AG04449 (cell line): ENCODE measurements at places on chromosomes 1 and 21.
A peak's percentile ranks its signal among the peaks of the same experiment; 100 is the strongest.

DNA sequence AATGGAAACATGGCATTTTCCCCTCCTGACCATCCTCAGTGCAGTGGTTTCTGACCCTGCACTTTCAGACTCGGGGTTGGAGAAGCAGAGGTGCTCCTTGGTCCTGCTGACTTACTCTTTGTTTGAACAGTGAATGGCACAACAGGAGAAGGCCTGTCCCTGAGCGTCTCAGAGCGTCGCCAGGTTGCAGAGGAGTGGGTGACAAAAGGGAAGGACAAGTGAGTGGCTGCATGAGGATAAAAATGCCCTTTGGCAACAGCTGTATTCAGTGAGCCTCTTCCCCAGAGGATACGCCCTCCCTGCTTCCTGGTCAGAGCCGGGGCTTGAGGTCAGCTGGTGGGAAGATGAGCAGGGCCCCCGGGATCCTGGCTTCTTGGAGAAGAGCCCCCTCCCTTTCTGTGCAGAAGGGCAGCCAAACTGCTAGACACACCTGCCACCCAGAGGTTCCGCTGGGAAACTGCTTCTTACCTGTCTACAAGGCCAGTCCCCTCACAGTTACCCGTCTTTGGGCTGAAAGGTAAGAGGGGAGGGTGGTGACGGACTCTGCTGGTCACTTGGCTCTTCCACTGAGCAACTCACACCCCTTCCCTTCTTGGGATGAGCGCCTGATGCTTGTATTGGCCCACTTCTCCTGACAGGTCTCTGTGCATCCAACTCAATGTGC, 16.6 kb downstream of the NPL start:
- no peak for DNase-seq

DNA sequence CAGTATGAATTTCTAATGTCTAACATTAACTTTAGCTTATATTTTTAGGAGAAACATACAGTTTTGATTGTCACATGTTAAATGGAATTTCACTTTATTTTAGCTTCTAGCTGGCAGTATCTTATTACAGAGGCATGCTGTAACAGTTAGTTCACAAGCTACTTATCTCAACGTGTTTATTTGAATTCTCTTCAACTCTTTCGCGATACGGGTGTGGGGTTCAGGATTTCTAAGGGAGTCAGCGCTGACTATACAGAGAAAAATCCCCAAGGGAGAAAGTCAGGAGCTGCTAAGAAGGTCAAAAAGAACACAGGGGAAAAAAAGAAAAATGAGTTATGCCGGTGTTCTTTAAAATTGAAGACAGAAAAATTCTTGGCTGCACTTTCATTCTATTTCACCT, 296.2 kb downstream of the VAV3 start:
- no peak for DNase-seq

GRCh38 chr1:58446368-58446767, 100.2 kb downstream of the OMA1 start:
- no peak for DNase-seq

DNA sequence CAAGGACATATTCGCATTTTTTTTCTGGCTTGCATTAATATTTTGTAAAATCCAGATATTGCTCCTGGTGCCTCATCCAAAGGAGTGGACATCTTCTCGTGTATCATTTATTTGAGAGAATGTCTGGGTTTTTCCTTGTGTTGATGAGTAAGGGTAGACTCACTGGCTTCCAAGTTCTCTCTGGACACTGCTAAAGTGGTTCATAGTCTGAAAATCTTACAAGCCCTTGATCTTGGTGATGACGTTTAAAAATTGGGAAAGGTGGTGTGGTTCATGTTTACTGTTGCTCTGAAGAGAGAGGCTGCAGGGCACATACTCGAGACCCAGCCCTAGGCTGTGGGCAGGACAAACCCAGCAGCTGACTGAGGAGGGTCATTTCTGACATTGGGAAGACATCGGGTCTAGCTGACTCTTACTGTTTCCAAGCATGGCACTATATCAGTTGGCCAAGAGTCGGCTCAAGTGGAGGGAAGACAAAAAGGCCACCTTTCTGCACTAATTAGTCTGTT, 296.2 kb downstream of the LMX1A start:
- no peak for DNase-seq

DNA sequence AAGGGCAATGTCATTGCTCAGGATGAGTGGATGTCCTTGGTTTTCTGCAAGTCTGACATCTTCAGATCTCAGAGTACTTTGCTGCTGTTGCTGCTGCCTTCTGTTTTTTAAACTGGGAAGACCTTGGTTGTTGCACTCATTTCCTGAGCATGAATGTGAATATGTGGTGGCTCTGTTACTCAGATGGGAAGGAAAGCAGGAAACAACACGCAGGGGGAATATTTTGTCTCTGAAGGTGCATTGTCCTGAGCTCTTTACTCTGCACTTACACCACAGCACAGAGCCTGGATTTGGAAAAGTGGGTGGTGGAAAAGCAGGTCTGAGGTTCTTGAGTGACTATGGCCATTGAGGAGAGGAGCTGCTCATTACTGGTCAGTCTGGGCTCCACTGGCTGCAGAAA, 36.3 kb downstream of the PTGFRN start:
- no peak for DNase-seq

- DNase-seq = peak; percentile 91
Observed at GRCh38 chr1:62621907-62622306, 24.6 kb downstream of the ANGPTL3 start.

- DNase-seq = no peak
Observed at GRCh38 chr1:118485757-118486156, 300.7 kb upstream of the SPAG17 start.

- DNase-seq = no peak
Observed at GRCh38 chr1:2604156-2604843, 17.7 kb downstream of the PRXL2B start.

GRCh38 chr1:110897681-110898080, 24.7 kb downstream of the CD53 start:
- DNase-seq = no peak

GRCh38 chr1:93585059-93585966, 96.3 kb downstream of the BCAR3 start:
- no peak for DNase-seq

GRCh38 chr1:230832476-230832875, 35.8 kb downstream of the C1orf198 start:
- DNase-seq = no peak

DNA sequence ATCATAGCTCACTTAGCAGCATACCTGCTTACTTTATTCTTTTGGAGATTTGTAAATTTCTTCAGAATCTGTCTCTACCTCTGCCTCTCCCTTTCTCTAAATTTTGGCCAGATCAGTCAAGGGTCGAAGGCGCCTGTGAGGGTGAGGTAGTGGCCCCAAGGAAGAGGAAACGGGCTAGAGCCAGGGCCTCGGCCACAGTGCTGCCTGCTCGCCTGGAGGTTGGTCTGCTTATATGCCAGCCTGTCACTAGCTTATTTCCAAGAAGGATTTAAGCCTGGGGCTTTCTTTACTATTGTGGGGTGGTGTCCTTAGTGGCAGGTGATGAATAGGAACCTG, 19.6 kb downstream of the PEX14 start:
- DNase-seq = no peak

- DNase-seq = no peak
Observed at GRCh38 chr1:48309564-48310082, 87.1 kb downstream of the SLC5A9 start.

GRCh38 chr1:28104866-28105467, 16.6 kb upstream of the EYA3 start:
- no peak for DNase-seq

DNA sequence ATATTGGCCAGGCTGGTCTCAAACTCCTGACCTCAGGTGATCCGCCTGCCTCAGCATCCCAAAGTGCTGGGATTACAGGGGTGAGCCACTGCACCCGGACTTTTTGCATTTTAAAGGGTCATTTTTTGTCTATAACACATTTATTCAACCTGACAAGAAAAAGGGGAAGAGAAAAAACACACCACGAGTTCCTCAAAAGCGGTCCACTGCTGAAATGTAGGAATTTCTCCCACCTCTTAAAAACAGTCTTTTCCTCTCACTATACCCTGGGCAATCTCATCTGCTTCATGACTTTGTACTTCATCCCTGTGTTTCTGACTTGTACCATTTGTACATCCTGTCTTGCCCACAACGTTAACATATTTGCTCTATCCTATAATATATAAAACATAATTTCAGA, 413.3 kb upstream of the PTBP2 start:
- DNase-seq = no peak

GRCh38 chr1:100785470-100786052, 66.0 kb downstream of the VCAM1 start:
- DNase-seq = no peak

DNA sequence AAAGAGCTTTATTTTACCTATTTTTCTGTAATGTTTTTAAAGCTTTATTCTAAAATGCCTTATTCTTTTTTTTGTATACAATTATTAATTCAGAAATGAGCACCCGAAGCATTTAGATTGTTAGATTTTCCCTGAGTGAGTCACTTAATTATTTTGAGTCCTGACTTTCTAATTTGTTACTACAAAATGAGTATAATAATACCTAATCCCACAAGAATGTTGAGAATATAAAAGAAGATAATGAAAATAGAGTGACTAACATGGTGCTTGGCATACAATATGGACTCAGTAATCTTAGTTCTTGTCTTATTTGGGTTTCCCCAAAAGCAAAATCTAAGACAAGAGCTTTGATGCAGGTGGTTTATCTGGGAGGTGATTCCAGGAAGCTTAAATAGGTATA, 142.2 kb downstream of the LHX8 start:
- no peak for DNase-seq

GRCh38 chr21:15401331-15401730, 328.5 kb upstream of the USP25 start:
- DNase-seq = no peak

DNA sequence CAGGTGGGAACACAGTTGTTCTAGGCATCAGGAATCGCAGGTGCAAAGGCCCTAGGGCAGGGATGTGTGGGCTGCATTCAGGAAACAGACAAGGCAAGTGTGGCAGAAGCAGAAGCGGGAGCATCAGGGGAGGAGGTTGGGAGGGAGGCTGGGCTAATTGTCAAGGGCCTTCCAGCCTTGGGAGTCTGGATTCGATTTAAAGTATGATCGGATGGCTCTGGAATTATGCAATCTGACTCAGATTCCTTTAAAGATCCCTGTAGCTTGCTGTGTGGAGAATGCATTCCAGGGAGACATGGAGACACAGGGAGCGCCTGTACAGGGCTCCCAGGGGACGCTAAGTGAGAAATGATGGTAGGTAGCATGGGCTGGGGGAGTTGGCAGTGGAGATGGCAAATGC, 86.5 kb downstream of the LACTBL1 start:
- peak; percentile 72 for DNase-seq

GRCh38 chr21:44653123-44653522, 1.3 kb downstream of the KRTAP12-4 start:
- DNase-seq = no peak

DNA sequence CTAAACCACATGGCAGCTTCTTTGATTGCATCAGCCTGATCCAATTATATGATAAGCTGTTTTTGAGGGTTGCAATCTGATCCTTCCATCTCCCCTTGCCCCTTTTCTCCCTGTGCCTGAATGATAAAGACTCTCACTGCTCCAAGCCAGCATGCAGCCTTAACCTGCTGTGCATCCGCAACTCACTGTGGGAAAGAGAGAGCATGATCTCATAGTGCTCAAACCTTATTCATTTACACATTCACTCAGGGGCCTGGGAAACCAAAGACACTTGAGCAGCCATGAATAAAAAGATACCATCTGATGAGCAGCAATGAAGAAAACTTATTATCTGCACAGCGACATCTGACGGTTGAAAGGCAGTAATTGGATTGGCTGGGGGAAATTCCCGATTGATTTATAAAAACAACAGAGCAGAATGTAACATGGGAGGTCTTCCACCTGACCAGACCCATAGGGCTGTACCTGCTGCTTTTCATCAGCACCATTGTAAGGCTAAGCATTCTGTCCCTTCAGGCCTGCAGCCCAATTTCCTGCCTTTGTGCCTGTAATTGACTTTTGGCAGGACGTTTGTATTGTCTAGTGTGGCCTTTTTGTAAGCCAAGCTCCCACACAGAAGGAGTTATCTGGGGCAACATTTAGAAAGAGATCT, 62.5 kb downstream of the KIAA0040 start:
- DNase-seq = no peak

DNA sequence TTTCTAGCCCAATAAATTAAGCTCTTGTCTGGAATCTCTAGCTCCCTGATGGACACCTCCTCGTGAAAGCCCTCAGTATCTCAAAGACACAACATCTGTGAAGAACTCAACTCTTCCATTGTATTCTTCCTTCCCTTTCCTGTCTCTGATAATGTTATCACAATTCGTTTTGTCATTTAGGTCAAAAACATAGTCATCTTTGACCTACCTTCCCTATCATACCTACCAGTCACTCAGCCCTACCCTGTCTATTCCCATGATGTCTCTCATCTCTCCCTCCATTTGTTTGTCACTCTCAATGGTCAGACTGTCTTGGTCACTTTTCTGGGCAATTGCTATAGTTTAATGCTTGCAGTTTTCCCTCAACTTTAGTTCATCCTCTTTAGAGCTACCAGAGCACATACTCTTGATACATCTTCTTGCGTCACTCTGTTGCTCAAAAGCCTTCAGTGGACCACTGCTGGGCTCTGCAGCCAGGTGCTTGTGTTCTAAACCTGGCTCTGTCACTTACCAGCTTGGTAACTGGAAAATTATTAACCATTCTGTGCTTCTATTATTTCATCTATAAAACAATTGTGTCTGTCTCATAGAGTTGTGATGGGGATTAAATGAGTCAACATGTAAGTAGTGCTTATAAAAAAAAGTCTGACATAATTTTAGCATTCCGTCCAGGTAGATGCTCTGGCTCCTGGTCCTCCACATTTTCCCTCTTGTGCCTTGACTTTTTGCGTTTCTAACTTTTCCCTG, 39.6 kb downstream of the DDR2 start:
- no peak for DNase-seq

GRCh38 chr1:20114021-20114648, 5.2 kb downstream of the PLA2G2D start:
- no peak for DNase-seq

GRCh38 chr1:94608142-94608851, 66.7 kb upstream of the F3 start:
- DNase-seq = no peak

DNA sequence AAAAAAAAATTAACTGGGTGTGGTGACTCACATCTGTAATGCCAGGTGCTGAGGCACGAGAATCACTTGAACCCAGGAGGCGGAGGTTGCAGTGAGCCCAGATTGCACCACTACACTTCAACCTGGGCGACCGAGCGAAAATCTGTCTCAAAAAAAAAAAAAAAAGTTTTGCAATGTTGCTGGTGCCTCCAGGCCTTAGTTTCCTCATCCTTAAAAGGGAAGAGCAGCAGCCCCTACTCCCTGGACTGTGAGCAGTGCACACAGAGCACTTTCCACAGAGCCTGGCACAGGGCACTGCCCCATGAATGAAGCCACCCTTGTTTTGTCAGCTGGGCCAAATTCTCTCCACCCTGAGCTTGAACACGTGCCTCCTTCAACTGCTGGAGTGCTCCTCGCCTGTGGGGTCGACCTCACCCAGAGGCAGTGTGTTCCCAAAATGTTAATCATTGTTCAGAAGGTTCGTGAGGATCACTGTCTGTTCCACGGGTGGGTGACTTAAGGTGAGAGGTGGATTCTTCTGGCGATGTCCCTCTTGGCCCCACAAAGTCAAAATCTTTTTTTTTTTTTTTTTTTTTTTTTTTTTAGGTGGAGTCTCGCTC, 152.1 kb upstream of the TMEM51 start:
- no peak for DNase-seq

GRCh38 chr1:114093624-114094362, 59.9 kb downstream of the SYT6 start:
- no peak for DNase-seq
